ENCODE measurements at places on chromosomes 16 and 17.
A peak's percentile ranks its signal among the peaks of the same experiment; 100 is the strongest.

DNA sequence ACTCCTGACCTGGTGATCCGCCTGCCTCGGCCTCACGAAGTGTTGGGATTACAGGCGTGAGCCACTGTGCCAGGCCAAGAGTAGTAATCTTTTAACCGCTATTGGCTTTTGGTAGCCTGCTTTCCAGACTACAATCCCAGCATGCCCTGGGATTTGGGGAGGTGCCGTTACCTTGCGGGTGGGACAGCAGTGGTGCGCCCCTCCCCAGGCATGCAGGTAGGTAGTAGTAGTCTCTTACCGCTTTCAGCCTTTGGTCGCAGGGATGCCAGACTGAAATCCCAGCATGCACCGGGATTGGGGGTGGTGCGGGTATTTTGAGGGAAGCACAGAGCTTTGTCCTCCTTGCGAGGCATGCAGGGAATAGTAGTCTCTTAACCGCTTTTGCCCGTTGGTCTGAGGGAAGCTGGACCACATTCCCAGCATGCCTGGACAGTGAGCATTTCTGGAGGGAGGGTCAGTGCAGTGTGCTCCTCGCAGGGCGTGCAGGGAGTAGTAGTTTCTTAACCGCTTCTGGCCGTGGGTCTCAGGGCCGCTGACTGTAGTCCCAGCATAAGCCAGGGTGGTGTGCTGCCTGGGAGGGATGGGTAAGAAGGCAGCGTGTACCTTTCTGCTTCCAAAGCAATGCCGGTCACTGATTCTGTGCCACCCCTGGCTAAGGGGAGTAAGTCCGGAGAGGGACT, 1686.8 kb downstream of the TP53TG3F start:
- no peak for DNase-seq

GRCh38 chr17:55320594-55321426, 56.0 kb downstream of the HLF start:
- peak; percentile 9 for DNase-seq

- DNase-seq: no peak
These were observed 22.5 kb downstream of the FBXO31 start for GRCh38 chr16:87360862-87361610.

- DNase-seq: no peak
These were observed 207.7 kb downstream of the HS3ST3A1 start for GRCh38 chr17:13393841-13394710.

DNA sequence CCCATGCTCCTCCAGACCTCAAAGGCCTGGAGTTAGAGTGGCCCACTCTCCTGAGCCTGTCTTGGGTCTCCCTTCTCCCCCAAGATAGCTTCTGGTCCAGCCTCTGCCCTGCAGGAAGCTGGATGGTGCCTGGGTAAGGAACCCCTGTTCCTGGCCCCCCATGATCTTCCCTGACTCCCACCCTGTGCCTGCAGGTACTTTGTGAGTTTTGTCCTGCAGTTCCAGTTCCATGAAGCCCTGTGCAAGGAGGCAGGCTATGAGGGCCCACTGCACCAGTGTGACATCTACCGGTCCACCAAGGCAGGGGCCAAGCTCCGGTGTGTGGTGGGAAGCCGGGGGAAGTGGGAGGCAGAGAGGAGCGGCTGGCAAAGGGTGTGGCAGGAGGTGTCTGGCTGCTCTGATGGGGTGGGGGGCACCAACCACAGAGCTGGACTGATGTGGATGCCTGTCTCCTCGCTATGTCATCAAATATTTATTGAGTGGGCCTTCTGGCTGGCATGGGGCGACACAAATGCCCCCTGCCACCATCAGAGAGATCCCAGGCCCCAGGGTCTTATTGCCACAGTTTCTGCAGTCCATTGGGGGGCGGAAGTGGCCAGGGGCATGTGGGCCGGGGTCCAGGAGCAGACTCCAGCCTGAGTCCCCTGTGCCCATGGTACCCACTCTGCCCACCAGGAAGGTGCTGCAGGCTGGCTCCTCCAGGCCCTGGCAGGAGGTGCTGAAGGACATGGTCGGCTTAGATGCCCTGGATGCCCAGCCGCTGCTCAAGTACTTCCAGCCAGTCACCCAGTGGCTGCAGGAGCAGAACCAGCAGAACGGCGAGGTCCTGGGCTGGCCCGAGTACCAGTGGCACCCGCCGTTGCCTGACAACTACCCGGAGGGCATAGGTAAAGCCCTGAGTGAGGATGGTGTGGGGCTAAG, 7.1 kb downstream of the ACE start:
- no peak for DNase-seq

GRCh38 chr16:8859913-8860881, 8.6 kb downstream of the CARHSP1 start:
- no peak for DNase-seq

DNA sequence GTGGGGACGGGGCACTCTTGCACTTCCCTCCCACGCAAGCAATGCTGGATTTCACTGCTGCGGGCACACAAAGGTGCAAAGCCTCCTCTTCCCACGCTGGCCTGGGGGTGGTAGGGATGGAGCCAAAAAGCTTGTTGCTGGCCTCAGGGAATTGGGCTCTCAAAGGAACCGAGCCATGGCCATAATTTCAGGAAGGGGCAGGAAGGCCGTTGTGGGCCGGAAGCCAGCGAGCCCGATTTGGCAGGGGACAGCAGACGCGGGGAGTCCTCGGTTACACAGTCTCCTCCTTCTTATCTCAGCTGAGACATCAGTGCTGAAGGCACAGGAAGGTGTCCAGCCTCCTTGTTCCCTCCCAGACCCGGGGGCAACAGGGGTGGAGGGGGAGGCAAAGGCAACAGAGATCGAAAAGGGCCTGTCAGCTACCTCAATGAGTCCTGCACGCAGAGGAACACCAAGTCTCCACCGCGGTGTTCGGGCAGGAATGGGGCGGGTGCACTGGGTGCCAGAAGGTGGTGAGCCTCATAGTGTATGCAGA, 59.5 kb downstream of the SLFN11 start:
- DNase-seq: no peak

DNA sequence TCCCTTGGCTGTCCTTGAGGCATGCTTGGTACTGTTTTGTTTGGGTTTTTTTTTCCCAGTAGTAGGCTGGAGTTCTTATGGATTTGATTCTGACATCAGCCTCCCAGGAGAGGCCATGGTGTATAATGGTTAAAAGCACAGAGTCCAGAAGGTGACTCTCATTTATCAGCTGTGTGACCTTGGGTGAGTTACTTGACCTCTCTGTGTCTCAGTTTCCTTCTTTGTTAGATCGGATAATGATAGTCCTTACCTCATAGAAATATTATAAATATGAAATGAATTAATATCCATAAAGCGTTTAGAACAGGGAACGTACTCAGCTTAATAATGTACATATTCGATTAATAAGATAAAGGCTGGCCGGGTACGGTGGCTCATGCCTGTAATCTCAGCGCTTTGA, 370.7 kb upstream of the HSBP1 start:
- DNase-seq: no peak

GRCh38 chr16:54957403-54958166, 26.9 kb downstream of the IRX5 start:
- DNase-seq: no peak

- DNase-seq: no peak
These were observed 184.3 kb downstream of the FTO start for GRCh38 chr16:53888222-53888621.
